GM12878 (cell line): ENCODE measurements at places on chromosomes 11 and 22. TPM values are rescaled to one million over a fixed set of nuclear protein-coding genes. Genes with fewer than 3 reads are reported as not detected.

Gene ZNF280B
- total RNA-seq: 0.90 and 1.1 TPM in 2 replicates

Gene ART1
- total RNA-seq: not detected in 2 replicates

Gene ZNF280A
- not detected in 2 replicates for total RNA-seq

Gene MS4A2
- total RNA-seq: not detected in 2 replicates

Gene SCGB1C1
- total RNA-seq: not detected in 2 replicates

Gene MUC5B
- total RNA-seq: 1.5 TPM in 2 replicates

Gene AP1B1
- 87.6 and 91.5 TPM in 2 replicates for total RNA-seq

DNA sequence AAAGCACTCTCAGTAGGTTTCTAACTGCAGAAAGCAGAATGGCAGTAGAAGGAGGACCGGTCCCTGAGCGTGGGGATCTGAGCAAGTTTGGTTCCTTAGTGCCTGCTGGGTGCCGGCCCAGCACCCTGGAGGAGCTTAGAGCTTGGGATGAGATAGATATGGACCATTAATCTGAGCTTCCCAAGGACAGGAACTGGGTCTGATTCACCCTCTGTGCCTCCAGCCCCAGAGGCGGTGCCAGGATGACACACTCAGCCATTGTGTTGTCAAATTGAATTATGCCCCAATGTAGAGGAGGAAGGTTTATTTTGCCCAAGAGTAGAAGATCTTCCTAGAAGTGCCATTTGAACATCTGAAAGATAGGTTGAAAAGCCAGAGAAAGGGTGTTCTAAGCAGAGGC lies 4.3 kb downstream of the ZC3H7B start:
- H3K36me3 ChIP-seq: peaks cover 6% of the 10 kb centered on the region
- no peak overlapping the region for H3K4me3 ChIP-seq
- H3K27ac ChIP-seq: no peak overlapping the region
- H3K27me3 ChIP-seq: no peaks in the 10 kb centered on the region

DNA sequence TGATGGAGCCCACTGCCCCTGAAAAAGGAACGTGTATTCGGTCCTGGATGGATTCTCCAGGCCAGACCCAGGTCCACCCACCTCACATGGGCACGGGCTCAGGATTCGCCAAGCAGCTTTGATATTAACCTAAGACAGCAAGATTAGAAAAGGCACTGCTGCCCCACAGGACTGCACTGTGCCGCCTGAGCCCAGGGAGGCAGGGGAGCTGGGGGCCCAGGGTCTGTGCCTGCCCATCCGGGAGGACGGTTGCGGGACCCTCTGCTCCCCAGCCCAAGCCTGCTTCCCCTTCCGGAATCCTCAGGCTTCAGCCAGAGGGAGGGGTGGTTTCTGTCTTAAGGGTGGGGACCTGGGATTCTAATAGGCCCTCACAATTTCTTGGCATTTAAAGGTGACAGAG lies 13.5 kb upstream of the VSIG10L2 start:
- no peak overlapping the region for H3K27ac ChIP-seq
- no peaks in the 10 kb centered on the region for H3K27me3 ChIP-seq
- no peak overlapping the region for H3K4me3 ChIP-seq

- no peak overlapping the region for H3K4me3 ChIP-seq
- no peaks in the 10 kb centered on the region for H3K36me3 ChIP-seq
- H3K27ac ChIP-seq: no peak overlapping the region
- DNase-seq: no peak
Measured at GRCh38 chr22:46012182-46012880, 35.4 kb upstream of the WNT7B start.

- H3K27me3 ChIP-seq: no peaks in the 10 kb centered on the region
- no peak overlapping the region for H3K27ac ChIP-seq
- H3K4me3 ChIP-seq: no peak overlapping the region
- H3K36me3 ChIP-seq: no peaks in the 10 kb centered on the region
- DNase-seq: no peak
Measured at GRCh38 chr11:127950162-127950561, 637.2 kb downstream of the ETS1 start.

- H3K27me3 ChIP-seq: peaks cover 1% of the 10 kb centered on the region
- H3K27ac ChIP-seq: no peak overlapping the region
- H3K4me3 ChIP-seq: no peak overlapping the region
- no peak for DNase-seq
Measured at GRCh38 chr22:35480627-35481550, 59.7 kb upstream of the RASD2 start.

GRCh38 chr11:71420455-71421241 lies 27.5 kb downstream of the DHCR7 start:
- peak; percentile 25 for DNase-seq
- H3K27me3 ChIP-seq: no peaks in the 10 kb centered on the region
- H3K36me3 ChIP-seq: no peaks in the 10 kb centered on the region
- H3K4me3 ChIP-seq: no peak overlapping the region
- no peak overlapping the region for H3K27ac ChIP-seq
- H3K4me1 ChIP-seq: peaks cover 42% of the 10 kb centered on the region

DNA sequence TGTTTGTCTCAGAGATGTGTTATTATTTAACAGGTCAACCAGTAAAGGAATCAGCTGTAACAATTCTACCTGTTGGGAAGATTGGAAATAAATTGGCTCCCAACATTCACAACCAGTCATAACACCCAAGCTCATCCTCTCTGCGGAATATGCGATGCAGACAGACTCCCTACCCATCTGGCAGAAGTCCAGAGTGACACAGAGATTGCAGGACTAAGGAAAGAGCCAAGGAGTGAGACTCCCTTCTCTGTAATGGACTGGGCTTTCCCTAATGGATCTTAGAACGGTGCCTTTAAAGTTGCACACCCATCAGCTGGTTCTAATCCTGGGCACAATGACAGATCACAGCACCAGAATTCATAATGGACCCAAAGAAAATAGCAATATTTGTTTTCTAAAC lies 27.8 kb upstream of the UBASH3B start:
- no peak overlapping the region for H3K4me3 ChIP-seq
- H3K27ac ChIP-seq: no peak overlapping the region
- no peak for DNase-seq
- H3K4me1 ChIP-seq: no peaks in the 10 kb centered on the region
- H3K36me3 ChIP-seq: no peaks in the 10 kb centered on the region
- H3K27me3 ChIP-seq: peaks cover 2% of the 10 kb centered on the region

- H3K27ac ChIP-seq: no peak overlapping the region
- H3K36me3 ChIP-seq: peaks cover 2% of the 10 kb centered on the region; the same call in 1 of the 2 replicates
- DNase-seq: no peak
- H3K4me3 ChIP-seq: no peak overlapping the region
Measured at GRCh38 chr22:17742527-17742902, 31.8 kb downstream of the BID start.

- DNase-seq: no peak
- no peaks in the 10 kb centered on the region for H3K36me3 ChIP-seq
Measured at GRCh38 chr22:30767661-30768060, 73.0 kb downstream of the OSBP2 start.

- no peak for DNase-seq
- H3K4me1 ChIP-seq: peaks cover 16% of the 10 kb centered on the region
- peak overlapping the region; percentile 68 for H3K4me3 ChIP-seq
- peak overlapping the region; percentile 35 for H3K27ac ChIP-seq
- H3K27me3 ChIP-seq: no peaks in the 10 kb centered on the region
Measured at GRCh38 chr22:46432164-46433068, 96.9 kb downstream of the TRMU start.

GRCh38 chr11:64715756-64716472 lies 7.1 kb downstream of the NRXN2 start:
- no peaks in the 10 kb centered on the region; the same call in 1 of the 2 replicates for H3K36me3 ChIP-seq
- H3K4me1 ChIP-seq: peaks cover 7% of the 10 kb centered on the region
- no peak overlapping the region for H3K27ac ChIP-seq

DNA sequence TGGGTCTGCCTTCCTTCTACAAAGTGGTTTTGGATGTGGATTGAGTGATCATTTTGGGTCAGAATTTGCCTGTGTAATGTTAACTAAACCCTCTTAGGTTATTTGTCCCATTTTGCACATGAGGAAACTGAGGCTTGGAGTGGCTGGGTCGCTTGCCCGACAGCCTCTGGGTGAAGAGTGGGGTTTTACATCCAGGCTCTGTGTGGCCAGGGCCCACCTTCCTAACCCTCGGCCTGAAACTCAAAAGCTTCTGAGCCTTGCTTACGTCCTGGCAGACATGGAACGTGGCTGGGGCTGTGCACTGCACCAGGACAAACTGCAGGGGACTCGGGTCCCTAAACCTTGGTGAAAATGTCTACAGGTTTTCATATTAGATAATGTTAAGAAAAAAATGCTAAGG lies 542.4 kb downstream of the TBC1D22A start:
- no peaks in the 10 kb centered on the region for H3K4me1 ChIP-seq
- no peak for DNase-seq
- no peak overlapping the region for H3K4me3 ChIP-seq
- H3K27ac ChIP-seq: no peak overlapping the region

DNA sequence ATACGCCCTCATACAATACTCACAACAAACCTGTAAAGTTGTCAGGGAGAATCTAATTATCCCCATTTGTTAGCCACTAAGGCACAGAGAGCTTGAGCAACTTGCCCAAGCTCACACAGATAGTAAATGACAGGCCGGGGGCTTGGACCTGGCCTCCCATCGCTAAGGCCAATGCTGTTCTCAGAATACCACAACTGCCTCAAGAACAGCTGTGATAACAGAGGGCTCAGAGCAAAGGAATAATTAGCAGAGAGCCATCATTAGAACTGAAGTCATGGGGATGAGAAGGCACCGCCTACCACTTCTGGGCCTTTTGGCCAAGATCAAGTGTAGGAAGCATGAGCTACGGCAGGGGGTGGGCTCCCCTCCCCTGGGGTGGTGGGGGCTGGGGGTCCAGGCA lies 98.6 kb downstream of the FEZ1 start:
- no peak for DNase-seq
- no peak overlapping the region for H3K27ac ChIP-seq
- no peaks in the 10 kb centered on the region for H3K36me3 ChIP-seq
- H3K4me1 ChIP-seq: no peaks in the 10 kb centered on the region; the same call in 1 of the 2 replicates
- peaks cover 10% of the 10 kb centered on the region; the same call in 1 of the 2 replicates for H3K27me3 ChIP-seq
- no peak overlapping the region for H3K4me3 ChIP-seq

GRCh38 chr11:124899383-124900145 lies 1.9 kb upstream of the ROBO4 start:
- H3K36me3 ChIP-seq: no peaks in the 10 kb centered on the region
- no peak for DNase-seq
- no peak overlapping the region for H3K4me3 ChIP-seq
